ENCODE measurements at places on chromosomes 16 and 17.

DNA sequence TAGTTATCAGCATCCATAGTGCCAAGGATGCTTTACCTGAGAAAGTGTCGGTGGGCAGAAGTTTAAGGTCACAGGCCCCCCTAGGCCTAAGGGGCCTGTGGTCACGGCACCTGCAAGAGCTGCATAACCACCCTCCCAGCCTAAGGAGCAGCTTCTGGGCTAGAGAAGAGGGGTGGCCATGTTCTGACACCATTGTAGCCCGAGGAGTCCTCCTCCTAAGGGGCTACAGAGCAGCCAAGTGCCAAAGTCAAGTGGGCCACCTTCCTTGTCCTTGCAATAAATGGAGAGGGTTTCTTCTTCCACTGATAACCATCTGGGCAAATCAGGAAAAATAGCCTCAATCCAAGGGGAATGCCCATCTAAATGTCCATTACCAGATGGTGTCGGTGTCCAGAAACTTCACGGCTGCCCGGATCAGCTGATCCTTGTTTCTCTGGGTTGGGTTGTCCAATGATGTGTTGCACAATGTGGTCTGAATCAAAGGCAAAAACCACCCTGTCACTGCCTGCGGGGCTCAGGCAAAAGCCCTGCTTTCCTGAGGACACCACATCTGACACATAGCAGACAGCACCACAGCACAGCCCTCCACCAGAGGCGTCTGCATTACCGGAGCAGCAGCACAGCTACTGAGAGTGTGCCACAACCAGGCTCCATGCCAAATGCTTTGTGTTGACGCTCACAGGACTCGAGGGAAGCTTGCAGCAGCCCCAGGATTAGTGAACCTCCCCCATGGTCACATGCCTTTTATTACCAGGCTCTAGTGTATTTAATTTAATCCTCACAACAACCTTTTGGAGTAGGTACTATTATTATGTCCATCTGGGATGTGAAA lies 12.8 kb downstream of the ATPAF2 start:
- no peak for DNase-seq

DNA sequence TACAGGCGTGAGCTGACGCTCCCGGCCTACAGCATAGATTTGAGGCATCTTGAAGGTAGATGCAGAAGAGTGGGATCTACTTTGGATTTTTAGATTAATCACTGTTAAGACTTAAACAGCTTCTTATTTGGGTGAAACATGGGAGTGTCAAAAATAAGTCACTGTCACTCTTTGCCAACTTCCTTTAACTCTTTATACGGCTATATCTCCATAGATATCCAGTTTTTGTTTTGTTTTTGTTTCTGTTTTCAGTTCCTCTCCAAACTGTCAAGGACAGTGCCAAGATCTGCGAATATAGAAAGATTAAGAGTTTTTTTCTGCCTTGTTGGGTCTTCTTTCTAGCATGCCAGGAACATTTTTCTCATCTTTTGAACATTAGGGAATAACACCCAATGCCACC lies 706.1 kb downstream of the WWOX start:
- DNase-seq: no peak

DNA sequence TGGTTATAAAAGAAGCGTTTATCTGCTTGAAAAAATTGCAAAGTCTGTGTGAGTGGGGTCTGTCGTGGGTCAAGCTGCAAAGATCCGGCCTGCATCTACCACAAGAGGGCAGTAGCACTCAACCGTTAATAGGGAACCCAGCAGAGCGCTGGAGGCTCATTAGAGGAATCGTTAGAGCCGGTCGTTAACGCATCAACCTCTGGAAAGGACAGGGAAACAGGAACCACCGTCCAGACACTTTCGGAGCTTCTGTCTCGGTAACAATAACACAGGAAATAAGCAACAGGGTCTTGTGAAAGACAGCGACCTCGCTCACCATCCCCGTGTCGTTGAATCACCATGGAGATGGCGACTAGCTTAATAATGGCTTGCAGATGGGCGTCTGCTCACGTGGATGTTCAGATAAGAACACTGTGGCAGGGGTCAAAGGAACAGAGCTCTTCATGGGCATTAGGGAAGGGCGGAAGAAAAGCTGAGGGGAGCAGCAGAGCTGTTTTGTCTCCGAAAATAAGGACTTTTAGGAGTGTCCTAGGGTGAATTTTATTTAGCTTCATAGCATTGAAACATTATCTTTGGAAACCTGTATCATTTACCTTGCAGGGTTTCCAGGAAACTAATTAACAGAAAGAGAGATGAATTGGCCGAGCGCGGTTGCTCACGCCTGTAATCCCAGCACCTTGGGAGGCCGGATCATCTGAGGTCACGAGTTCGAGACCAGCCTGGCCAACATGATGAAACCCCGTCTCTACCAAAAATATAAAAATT lies 11.9 kb upstream of the NSRP1 start:
- peak; percentile 51 for DNase-seq

DNA sequence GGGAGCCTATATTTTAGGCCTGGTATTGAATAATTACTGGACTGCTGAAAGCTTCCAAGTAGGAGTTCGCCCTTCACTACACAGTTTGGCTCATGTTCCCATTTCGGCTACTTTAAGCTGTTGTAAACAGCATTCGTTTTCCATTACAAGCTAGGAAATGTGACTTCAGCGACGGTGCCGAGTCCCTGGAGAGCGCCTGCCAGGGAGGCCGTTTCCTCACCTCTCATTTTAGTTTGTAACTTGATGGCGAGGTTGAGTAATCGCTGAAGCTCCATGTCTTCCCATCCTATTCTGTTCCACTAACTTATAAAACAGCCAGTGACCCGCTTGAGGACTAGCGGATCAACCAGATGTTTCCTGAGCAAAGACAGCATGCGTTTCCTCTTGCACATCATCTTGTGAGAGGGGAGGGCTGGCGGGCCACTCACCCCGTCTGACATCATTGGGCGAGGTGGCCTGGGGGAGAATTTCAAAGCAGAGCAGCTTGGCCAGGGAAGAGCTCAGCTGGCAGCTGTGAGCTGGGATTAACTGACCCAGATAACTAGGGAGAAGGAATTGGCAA lies 32.9 kb downstream of the PCTP start:
- no peak for DNase-seq

GRCh38 chr17:32584792-32585191 lies 98.0 kb downstream of the CDK5R1 start:
- DNase-seq: no peak

DNA sequence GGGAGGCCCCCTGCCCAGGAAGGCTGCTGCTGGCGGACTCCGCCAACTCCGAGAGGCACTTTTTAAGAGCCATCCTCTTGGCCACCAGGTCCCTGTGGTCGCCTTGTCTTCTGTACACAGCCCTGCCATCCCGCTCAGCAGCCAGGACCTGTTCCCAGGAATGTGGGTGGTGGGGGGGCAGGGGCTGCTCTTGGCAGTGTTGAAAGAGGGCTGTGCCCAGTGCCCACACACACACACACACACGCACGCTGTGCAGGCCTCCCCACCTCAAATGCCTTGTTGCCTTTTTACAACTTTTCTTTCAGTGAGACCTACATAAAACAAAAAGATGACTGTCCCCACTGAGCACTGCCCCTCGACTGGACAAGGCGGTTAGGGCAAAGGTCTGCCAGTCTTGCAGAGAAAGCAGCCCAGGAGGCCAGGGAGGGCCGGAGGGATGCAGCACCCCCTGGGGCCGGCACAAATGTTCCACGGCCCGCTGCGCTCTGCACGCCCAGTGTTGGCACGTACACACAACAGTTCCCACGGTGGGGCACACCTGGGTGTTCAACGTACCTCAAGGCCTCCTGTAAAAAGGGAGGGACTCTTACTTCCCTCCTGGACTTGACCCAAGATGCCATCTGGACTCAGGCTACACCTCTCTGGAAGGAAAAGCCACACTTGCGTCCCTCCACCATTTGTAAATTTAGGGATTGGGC lies 18.5 kb upstream of the PITPNA start:
- DNase-seq: no peak

- no peak for DNase-seq
Observed at GRCh38 chr16:88649195-88649923, 1.5 kb downstream of the CYBA start.

DNA sequence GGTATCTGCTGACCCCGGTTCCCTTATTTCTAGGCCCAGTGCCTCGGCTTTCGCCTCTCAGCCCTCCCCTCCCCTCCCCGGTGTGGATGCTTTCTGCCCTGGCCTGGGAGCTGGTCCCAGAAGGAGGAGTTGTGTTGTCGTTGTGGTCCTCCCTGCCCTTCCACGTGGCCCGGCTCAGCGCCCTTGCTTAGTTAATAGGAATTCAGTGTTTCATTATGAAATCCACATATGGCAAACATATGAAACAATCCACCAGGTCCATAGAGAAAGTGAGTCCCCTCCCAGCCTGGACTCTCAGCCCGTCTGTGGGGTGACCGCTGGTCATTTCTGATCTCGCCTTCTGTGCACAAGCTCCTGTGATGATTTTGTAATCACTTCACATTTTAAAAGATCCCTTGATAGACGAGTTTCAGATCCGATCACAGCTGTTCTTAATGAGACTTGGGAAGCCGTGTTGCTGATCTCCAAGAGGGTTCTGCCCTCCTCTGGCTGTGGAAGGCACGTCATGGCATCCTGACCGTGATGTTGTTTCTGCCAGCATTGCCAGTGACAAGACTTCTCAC lies 112.1 kb downstream of the BANP start:
- no peak for DNase-seq

GRCh38 chr17:42334677-42335076 lies 46.4 kb downstream of the STAT5A start:
- no peak for DNase-seq

DNA sequence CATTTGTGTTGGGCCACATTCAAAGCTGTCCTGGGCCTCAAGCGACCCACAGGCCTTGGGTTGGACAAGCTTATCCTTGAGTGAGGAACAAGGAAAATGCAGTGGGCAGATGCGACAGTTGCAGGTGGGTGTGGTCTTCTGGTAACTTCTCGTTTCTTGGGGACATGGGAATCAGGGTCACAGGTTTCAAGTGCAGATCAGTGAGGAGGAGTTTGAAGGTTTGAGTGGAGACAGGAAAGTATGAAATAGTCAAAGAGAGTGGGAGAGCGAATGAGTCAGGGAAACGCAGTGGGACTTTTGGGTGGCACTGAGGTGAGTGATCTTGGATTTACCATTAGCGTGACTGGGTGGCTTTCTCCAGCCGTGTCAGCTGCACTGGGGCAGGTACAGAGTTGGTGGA lies 15.4 kb upstream of the CCL22 start:
- no peak for DNase-seq

DNA sequence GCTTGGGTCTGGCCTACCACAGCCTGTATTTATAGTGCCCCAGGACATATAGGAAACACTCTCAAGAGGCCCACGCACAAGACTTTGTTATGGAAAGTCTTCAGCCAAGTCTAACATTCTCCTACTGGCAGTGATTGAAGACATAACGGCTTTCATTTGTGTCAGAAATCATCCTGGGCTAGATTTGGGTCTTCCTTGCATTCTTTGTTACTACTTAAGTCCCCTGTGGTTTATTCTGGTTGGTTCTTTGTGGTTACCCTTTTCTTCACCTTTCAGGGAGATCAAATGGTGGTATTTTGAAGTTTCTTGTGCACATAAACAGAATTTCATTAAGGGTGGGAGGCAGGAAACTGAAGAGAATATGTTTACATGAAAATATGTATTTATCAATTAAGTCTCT lies 37.7 kb downstream of the REXO5 start:
- no peak for DNase-seq

GRCh38 chr16:10554569-10554968 lies 25.8 kb downstream of the EMP2 start:
- no peak for DNase-seq

GRCh38 chr16:52964290-52964689 lies 88.4 kb downstream of the CHD9NB start:
- no peak for DNase-seq

- DNase-seq: no peak
Observed at GRCh38 chr16:19929062-19929511, 44.4 kb upstream of the GPRC5B start.

GRCh38 chr17:65139101-65139764 lies 2.1 kb downstream of the RGS9 start:
- DNase-seq: no peak

Measured in effector CD8-positive, alpha-beta T cell (primary cell).